ENCODE measurements at places on chromosomes 1 and 21. TPM values are rescaled to one million over a fixed set of nuclear protein-coding genes. Genes with fewer than 3 reads are reported as not detected.
A peak's percentile ranks its signal among the peaks of the same experiment; 100 is the strongest.

DNA sequence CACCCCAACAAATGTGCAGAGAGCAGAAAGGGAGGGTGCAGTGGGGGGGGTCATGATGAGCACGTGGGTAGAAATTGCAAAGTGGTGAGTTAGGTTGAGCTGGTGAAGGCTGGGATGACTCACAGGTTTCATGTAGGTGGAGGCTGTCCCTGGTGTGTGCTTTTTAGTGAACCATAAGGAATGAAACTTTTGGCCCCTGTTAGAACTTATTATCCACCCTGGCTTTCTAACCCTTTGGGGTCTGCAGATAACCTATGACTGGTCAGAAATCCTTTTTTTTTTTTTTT is 46.9 kb downstream of the DOP1B start:
- peak; percentile 49 for DNase-seq

DNA sequence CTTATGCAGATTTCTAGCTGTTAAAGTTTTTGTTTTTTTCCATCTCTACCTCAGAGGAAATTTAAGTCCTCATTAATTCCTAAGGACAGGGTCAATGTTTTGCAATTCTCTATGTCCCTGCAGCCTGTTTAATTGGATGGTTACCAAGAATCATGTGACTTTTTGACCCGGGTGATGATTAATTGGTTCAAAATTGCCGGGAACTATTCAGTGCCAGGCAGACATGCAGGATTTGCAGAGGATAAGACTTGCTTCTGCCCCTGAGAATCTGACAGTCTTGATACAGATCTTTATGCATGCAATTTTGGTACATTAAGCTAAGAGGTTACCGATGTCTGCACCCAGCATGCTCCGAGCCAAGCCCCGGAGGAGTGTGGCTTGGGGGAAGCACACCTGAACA is 87.9 kb downstream of the PLPP3 start:
- peak; percentile 25 for DNase-seq

- no peak for DNase-seq
These were observed 18.7 kb upstream of the IL19 start for GRCh38 chr1:206751891-206752290.

DNA sequence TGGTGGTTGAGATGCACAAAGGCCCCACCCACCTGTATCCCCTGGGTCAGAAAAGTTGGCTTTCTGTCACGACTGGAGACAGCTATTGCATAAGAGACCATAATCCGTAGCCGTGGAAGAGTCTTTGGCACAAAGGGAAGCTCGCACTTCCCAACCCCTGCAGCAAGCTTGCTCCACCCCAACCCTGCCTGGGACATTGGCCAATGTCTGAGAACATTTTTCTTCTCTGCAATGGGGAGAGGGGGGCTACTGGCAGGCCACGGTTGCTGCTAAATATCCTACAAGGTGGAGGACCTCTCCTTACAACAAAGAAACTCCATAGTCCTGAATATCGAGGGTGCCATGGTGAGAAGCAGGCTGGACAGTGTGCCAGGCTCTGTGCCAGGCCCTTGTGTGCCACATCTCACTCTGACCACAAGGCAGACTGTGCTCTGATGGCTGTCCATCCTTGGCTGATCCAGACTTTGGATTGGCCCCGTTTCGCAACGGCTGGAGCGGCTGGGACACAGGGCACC is 104.1 kb downstream of the CSMD2 start:
- no peak for DNase-seq

DNA sequence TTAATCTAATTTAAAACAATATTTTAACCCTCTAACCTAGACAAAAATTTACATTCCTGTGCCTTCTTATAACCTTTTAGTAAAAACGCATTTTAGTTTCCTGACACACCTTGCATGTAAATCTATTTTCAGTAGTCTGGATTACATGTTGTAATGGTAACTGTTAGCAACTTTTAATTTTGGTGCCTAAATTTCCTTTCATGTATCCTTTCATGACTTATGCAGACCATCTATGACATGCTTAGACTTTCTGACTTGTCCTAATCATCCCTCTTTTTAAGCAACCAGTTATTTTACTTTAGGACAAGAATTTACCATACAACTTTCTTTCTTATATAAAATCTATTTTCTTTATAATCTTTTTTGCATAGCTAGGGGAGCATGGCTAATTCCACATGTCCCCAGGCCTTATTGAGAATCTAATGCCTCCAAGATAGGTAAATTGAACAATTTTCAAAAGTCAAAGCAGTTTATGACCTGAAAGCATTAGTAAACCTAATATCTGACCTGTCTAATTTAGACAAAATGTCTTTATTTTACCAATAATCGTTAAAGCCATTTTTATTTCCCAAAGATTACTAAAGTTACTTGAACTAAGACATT is 57.5 kb upstream of the IL12RB2 start:
- no peak for DNase-seq

DNA sequence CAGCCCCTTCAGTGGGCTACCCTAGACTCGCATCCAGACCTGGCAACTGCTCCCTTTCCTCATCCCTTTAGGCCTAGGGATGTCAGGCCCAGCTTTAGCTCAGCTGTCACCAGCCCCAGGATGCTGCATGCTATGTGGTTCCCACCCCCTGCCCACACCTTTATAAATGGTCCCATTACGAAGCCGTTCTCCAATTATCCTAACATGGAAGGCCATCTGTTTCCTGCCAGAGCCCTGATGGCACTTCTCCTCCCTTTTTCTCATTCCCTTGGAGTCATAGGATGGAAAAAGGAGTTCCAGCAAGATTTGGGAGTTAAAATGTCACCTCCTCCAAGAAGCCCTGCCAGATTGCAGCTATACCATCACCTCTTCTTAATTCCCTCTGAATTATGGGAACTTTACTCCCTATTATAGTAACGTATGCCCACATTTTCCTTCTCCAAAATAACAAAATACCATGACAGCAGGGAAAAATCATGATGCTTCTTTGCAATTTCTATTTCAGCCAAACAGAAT is 205.0 kb upstream of the GRIK3 start:
- no peak for DNase-seq

DNA sequence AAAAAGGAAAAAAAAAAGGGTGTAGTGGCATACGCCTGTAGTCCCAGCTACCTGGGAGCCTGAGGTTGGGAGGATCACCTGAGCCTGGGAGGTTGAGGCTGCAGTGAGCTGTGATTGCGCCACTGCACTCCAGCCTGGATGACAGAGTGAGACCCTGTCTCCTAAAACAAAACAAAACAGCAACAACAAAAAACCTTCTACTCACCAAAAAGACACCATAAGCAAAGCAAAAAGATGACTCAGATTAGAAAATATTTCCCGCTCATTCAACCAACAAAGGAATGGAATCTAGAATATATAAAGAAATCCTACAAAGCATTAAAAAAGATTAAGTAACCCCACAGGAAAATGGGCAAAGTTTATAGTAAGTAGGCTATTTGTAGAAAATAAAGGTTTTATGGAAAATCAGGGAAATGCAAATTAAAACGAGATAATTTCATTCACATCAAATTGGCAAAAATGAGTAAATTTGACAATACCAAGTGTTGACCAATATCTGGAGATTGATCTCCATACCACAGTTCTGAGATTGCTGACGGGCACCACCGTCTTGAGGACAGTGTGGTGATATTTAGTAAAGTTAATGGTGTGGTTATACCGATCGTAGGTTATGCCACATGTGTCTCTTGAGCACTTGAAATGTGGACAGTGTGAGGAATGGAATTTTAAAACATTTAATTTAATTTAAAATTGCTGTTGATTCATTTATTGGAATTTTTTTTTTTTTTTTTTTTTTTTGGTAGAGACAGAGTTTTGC is 54.0 kb downstream of the PIK3CD start:
- no peak for DNase-seq

Gene ZNF670
- 3.9 TPM for total RNA-seq
